Activated gamma-delta T cell (primary cell): ENCODE measurements at places on chromosomes 4 and X.
A peak's percentile ranks its signal among the peaks of the same experiment; 100 is the strongest.

GRCh38 chrX:27728291-27728690 is 79.5 kb upstream of the MAGEB10 start:
- no peak for DNase-seq

DNA sequence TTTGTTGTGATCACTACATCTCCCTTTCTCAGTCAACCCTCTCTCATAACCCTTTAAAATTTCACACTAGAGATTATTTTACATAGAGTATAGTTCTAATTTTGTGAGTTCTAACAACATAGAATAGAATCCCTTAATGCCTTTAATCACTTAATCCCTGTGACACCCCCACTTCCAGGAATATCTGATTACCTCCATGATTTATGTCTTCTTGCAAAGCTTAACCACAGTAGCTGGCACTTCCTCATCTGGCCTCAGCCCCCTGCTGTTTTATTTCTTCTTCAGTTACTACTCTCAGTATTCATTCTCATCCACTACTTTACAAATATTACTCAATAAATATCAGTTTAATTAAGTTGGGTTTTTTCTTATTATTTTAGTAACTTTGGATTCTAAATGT is 340.9 kb downstream of the CENPC start:
- DNase-seq = no peak

DNA sequence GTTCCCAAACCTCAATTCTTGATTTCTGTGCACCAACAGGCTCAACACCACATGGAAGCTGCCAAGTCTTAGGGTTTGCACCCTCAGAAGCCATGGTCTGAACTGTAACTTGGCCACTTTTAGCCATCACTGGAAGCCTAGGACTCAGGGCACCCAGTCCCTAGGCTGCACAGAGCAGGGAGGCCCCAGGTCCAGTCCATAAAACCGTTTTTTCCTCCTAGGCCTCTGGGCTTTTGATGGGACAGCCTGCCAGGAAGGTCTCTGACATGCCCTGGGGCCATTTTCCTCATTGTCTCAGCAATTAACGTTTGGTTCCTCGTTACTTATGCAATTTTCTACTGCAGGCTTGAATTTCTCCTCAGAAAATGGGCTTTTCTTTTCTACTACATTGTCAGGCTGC is 1259.6 kb downstream of the RAPGEF2 start:
- no peak for DNase-seq

DNA sequence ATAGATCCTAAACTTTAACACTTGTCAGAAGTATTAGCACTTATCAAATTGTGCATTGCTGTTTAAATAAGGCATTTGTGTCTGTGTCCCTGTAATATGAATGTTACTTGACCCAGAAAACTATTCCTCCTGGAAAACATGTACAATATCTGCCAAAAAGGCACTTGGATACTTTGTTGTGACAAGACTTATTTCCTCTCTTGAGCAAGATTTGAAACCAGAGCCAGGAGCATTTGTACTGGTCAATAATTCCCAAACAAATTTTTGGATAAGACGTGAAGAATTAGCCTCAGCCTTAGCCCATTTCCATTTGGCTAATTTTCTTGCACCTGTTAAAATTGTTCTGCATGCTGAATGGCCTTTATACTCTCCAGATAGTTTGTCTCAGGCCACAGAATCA is 176.3 kb upstream of the GK2 start:
- no peak for DNase-seq

GRCh38 chrX:19990151-19990555 is 708 bp downstream of the BCLAF3 start:
- DNase-seq = no peak

DNA sequence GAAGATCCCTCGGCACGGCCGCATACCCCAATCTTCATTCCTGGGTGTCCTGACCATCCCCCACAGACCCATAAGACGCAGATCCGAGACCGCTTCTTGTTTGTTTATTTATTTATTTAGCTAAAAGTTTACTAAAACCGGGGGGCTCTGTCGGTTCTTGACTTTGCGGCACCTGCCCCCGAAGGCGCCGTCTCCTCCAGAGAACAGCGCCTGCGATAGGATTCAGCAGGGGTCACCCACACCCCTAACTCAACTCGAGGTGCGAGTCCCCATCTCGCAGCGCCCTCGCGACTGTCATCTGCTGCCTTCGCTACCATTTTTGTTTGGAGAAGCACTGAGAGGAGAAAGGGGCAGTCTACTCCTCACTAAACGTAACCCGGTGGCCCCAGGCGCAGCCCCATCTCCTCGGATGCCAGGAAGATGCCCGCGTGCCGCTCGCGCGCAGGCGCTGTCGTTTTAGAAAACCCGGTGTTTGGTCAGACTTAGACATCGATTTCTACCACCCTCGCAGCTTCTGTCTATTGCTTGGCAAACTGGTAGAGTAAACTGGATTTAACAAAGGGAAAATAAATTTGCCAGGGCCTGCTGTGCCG is 18.9 kb upstream of the GPR101 start:
- peak; percentile 15 for DNase-seq

GRCh38 chr4:7770224-7771050 is 169.2 kb downstream of the AFAP1 start:
- DNase-seq = no peak

GRCh38 chr4:147367891-147368290 is 113.0 kb upstream of the EDNRA start:
- DNase-seq = no peak

- DNase-seq = no peak
Measured at GRCh38 chr4:98293104-98293887, 32.1 kb downstream of the RAP1GDS1 start.

GRCh38 chr4:173272996-173273395 is 61.2 kb downstream of the HMGB2 start:
- no peak for DNase-seq

DNA sequence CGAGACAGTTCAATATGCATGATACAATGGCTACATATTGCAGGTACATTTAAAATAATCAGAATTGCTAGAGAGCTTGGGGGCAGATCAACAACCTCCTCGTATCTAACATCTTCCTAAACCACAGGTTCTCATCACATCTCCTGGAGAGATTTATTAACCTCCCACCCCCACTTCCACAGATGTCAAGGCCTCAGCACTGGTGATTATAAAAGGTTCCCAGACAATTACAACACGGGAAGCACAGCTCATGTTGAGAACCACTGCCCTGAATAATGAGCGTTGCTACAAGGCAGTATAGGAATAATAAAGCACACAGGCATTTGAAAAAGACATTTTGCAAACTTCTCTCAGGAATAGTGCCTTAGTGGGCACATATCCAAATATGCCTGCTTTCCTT is 42.8 kb downstream of the ELOVL6 start:
- DNase-seq = no peak

DNA sequence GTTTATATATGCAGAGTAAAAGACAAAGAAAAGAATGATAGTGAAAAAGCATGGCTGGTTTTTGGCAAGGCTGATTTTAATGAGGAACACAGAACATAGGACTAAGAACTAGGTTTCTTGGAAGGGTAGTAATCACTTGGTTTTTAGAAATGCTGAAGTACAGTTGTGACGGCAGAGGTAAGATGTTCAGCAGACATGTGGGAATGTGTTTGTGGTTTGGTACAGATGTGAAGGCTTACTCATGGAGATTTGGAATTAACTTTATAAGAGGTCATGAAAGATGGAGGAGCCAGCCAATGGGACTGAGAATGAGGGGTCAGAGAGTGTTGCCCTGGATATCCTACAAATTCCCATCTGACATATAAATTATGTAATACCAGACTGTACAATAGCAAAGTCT is 243.6 kb downstream of the NPFFR2 start:
- DNase-seq = no peak

- DNase-seq = no peak
Measured at GRCh38 chrX:936979-937769, 275.3 kb downstream of the CRLF2 start.

DNA sequence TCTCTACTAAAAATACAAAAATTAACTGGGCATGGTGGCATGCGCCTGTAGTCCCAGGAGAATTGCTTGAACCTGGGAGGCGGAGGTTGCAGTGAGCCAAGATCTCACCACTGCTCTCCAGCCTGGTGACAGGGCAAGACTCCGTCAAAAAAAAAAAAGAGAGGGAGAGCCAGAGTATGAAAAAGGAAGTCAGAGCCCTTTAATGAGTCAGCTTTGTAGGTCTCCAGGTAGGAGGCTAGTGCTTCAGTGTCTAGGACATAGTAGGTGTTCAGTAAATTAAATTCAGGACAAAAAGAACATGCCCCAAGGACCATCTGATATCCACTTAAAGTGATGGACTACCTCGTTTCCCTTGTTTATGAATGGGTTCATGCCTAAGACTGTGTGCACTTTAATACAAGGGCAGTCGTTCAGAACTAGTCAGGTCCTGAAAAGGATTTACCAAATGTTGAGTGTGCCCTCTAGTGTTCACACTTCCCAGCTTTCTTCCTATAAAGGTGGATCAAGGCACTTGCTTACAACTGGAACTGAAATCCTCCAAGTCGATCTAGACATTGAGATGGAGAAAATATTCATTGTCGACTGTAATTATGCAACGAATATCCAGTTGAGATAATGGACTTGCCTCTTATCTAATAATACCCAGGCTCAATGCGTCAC is 29.0 kb downstream of the F9 start:
- DNase-seq = no peak

GRCh38 chr4:107210450-107211239 is 174.5 kb upstream of the DKK2 start:
- no peak for DNase-seq

DNA sequence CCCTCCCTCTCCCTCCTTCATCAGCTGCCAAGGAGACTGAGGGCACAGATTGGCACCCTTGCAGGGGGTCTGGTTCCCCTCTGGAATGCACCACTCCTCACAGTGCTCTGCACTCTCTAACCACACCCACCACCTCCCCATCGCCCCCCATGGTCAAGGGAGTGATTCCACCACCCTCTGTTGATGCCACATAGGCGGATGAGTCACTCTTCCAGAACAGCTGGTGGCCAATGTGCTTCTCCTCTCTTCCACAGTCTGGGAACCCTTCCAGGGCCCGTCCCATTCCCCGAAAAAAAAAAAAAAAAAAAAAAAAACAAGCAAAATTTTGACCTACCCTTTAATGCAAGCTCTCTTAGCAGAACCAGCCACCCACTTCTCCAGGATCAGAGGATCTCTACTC is 341.3 kb upstream of the KLF3 start:
- no peak for DNase-seq

DNA sequence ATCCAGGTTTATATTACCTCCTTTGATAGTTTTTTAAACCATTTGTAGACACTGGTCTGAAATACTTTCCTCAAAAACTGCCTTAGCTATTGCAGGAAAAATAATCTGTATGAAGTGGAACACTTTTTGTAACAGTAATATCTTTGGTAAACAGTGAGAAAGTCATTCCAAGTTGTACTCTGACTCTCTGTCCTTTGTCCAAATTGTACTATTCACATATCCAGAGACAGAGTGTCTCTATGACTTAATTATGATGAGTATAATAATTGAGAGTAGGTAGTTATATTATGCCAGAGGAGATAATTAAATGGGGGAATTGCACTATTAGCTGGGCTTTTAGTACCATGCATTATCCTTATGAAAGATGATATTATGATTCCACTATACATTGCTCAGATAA is 112.6 kb upstream of the LCORL start:
- DNase-seq = no peak

DNA sequence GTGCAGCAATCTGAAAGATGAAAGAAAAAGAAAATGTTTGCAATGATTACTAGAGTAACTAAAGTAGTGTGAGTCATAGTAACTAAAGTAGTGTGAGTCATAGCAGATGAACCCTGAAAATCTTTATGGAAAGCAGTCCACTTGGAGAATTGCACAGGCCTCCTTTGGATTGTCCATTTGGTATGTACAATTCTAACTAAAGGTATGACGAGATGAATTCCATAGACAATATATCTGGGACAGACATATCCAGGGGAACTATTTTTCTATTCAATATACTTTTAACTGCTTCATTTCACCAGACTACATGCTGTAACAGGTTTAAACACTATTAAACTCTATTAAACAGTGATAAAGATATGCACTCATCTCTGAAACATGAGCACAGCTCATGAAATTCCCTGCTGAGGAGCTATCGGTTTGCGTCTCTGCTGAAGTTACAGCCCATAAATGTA is 798.7 kb downstream of the PCDH7 start:
- DNase-seq = no peak

- DNase-seq = no peak
Measured at GRCh38 chr4:24763631-24764297, 31.6 kb upstream of the SOD3 start.

- no peak for DNase-seq
Measured at GRCh38 chr4:159267869-159268285, 165.0 kb downstream of the RAPGEF2 start.

DNA sequence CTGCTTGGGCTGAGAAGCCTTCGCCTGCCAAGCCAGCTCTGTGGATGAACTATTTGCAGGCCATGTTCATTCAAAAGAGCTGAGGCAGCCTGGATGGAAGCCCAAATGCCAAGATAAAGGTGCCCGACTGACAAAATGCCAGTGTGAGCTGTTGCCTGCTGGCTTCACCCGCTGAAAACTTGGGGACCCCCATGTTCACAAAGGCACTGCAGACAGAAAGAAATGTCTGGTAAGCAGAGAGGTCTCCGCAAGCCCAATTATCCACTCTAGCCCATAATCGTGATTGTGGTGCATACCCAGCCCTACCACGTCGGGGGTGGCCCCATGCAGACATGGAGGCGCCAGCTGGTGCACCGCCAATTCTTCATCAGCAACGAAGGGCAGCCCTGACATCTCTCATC is 13.0 kb upstream of the SMIM20 start:
- DNase-seq = no peak

- no peak for DNase-seq
Measured at GRCh38 chr4:184548316-184548647, 73.9 kb upstream of the IRF2 start.

DNA sequence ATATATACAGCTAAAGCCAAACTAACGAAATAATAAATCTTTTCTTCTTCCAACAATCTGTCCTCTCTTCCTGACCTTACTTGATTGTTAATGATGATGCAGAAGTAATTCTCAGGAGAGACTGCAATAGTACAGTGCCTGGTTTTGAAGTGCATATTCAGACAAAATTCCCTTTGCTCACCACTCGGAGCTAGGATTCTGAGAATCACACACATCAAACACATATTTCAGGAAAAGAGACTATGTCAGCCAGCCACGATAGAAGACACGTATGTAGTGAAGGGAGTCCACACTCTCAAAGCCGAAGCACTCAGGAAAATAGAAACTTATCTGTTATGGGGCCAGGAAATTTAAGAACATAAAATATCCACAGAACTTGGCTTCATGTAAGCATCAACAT is 362.5 kb upstream of the FAT1 start:
- DNase-seq = no peak

GRCh38 chrX:34859191-34859590 is 83.4 kb upstream of the FAM47B start:
- DNase-seq = no peak

GRCh38 chr4:4875147-4875546 is 15.7 kb downstream of the MSX1 start:
- no peak for DNase-seq
